ENCODE measurements at places on chromosomes 16 and 17.

- no peak for DNase-seq
Measured at GRCh38 chr16:81556715-81557284, 112.2 kb downstream of the CMIP start.

- no peak for DNase-seq
Measured at GRCh38 chr17:60545465-60546191, 19.6 kb upstream of the APPBP2 start.

DNA sequence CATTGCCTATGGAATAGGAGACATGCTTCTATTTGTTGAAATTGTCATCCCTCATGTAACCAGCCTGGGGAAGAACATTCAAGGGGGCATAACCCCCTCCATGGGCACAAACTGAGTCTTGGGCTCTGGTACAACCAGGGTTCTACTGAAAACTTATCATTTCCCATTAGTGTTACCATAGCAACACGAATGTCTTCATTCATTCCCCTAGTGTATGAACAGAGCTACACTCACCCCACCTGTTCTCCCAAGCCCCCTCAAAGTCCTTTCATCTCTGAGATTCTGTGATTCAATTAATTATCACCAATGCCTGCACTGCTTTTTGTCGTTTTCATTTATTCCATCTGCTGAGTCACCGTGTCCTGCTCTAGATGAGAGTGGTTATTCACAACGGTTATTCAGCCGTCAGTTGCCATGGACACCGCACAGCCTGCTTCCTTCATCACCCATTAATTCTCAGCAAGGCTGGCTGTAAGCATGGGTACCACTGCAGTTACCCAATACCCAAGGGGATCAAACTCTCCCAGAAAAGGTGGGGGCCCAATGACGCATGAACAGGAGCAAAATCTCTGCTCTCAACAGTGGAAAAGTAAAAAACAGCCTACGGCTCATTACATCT is 1.6 kb upstream of the GAST start:
- DNase-seq: no peak

- DNase-seq: no peak
Measured at GRCh38 chr16:860891-861290, 60.4 kb upstream of the GNG13 start.
